ENCODE measurements at places on chromosomes 7 and 10.

DNA sequence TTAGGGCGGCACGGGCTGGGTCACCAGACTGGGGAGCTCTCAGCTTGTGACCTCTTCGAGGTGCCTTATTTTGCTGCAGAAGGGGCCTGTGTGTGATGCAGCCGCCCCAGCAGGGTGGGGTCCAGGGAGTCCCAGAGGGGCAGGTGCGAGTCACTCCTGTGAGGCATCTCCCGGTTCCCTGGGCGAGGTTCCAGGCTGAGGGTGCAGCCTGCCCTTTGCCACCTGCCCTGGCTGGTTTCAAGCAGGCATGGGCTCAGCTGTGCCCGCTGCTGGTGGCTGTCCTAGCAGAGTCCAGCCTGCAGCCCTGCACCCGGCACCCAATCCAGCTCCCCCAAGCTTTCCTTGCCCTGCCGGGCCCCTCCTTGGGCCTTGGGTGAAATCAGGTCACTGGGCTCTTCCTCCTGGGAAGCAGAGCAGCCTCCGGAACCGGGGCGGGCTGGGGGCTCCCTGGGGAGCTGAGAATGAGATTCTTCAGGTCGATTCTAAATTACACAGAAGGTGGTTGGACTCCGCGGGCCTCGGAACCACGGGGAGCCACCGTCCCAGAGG lies 64.8 kb downstream of the PWWP2B start:
- DNase-seq = no peak

DNA sequence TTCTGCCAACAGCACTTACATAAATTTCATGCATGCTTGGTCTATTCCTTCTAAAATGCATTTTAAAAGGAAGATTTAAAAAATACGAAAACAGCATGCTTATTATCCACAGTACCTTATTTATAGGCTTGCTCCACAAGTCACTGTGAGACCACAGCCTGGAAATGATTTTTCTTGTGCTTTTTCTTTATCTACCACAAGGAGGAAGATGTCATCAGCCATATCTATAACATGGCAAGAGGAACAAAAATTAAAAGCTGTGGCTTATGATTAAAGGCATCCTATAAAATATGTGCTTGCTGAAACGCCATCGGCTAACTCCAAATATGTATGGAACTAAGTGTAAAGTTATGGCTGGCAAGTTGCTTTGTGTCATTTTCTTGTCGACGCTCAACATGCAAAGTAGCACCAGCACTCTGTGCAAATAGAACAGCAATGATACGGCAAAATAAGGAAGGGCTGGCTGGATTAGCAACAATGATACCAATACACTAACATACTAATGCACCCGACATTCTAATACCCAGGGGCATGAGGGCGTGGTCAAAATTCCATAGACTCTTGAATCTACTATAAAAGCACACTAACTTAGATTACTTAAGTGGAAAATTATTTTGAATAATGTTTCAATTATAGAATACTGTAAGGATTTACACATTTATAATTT lies 41.2 kb upstream of the AKR1E2 start:
- DNase-seq = no peak

- DNase-seq = no peak
Observed at GRCh38 chr7:108086546-108086945, 43.6 kb downstream of the LAMB4 start.

DNA sequence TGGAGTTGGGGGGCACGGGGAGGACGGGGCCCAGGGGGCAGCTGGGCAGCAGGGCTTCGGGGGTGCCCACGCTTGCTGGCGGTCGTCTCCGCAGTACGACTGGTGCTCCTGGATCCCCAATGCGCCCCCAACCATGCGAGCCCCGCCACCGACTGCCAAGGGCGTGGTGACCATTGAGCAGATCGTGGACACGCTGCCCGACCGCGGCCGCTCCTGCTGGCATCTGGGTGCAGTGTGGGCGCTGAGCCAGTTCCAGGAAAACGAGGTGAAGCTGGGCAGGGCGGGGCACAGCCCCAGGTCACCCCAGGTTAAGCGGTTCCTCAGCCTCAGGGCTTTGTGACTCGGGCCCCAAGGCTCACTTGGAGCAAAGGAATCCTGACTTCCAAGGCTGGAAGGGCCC lies 70.0 kb downstream of the ALOX5 start:
- no peak for DNase-seq

- no peak for DNase-seq
Observed at GRCh38 chr7:51827631-51828030, 511.0 kb upstream of the COBL start.

DNA sequence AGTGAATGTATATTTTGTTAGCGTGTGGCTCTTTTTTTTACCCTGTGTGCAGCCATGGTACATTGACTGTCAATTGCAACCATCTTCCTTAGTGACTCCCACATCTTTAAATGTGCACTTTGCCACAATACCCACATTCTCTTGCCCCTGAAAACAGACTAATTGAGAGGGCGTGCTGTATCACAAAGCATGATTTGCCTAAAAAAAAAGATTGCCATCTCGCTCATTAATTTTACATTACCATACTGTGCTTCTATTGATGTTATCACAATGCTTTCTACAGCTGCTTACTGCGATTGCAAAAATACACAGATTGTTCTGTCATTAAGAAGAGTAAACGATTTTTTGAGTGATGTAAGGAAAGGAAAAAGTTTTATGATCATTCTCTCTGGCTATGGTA lies 613.1 kb upstream of the NRP1 start:
- no peak for DNase-seq

DNA sequence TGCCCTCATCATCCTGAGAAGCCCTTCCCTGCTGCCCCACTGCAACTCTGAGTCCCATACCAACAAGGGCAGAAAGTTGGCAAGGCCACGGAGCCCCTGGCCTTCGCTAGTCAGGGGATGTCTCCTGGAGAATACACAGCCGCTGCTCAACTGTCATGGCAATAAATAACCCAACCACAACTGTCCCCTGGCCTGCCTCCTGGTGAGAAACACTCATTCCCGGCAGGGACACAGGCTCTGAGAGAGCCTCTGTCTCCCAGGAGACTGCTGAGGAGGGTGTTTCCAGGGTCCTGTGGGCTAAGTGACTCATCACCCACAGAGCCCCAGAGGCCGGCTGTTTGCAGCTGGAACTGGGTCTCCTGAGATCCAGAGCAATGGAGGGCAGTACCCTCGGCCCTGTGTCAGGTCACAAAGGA lies 354.1 kb downstream of the TNS3 start:
- DNase-seq = no peak

DNA sequence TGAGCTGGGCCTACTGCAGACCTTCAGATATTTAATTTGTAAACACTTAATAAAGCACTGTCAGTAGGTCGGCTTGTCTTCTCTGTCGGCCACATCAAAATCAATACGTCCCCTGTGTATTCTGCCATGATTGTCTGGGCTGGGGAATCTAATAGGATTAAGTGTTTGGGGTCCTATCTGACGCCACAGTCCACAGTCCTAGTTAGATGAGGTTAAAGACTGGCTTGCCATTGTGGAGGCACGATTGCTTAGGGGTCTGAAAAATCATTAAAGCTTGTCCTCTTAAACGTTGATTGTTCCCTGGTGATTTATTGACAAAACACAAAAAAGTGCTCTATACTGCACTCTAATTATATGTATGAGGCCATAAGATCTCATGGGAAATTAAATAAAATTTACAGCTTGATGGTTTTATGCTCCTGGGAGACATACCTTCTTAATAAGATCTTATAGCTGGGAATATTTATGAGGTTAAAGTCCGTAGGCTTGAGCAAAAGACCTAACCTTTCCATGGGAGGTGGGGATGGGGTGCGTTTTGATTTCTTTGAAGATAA lies 650.3 kb upstream of the GALNT17 start:
- no peak for DNase-seq

DNA sequence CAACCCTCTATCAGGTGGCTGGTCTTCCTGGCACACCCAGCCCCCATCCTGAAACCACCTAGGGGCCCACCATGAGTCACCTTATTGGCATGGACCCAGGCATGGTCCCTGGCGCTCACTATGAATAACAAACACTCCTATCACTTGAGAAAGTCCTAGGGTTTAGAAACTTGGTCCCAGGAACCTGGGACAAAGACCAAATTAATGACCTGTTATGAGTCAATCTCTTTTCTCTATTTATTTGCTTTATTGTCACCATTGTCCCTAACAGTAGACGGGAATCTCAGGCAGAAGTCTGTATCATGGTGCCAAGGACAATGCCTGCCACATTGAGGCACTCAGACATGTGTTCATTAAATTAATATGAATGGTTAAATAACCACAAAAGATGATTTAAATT lies 599.6 kb upstream of the C7orf33 start:
- DNase-seq = no peak

Data from stimulated activated CD4-positive, alpha-beta T cell treated with anti-CD3 and anti-CD28 coated beads, Interleukin-1b, Interleukin-23, amount 100 ng/mL, for 1 hour (primary cell).